ENCODE measurements at places on chromosomes 3 and 15.

DNA sequence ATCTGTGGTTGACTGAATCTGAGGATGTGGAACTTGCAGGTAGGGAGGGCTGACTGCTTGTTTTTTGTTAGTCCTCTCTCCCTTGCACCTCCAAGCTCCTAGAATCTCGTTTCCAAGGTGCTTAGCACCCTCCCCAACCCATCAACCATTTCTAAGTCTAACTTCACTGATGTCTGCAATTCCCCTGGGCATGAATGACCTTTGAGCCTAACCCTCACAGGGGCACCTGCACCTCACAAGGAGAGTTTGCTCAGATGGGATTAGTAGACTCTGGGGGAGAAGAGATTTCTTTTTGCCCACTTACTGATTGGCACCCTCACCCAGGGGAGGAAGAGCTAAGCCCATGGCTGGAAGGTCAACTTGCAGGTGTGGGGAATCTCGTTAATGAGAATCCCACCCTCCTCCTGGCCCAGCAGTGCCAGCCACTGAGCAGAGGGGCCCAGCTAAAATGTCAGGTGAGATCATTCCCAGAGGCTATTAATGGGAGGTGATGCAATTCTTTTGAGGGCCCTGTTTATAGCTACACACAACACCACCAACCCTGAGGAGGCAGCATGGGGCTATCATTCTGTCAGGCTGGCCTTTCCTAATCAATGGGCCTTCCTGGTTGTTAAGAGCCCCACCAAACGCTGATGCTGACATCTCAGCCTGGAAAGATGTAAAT is 81.6 kb upstream of the HERC1 start:
- DNase-seq = no peak

- no peak for DNase-seq
These were observed 228.9 kb downstream of the CD47 start for GRCh38 chr3:107861904-107862303.

- DNase-seq = no peak
These were observed 40.9 kb downstream of the BDH1 start for GRCh38 chr3:197514786-197515355.

DNA sequence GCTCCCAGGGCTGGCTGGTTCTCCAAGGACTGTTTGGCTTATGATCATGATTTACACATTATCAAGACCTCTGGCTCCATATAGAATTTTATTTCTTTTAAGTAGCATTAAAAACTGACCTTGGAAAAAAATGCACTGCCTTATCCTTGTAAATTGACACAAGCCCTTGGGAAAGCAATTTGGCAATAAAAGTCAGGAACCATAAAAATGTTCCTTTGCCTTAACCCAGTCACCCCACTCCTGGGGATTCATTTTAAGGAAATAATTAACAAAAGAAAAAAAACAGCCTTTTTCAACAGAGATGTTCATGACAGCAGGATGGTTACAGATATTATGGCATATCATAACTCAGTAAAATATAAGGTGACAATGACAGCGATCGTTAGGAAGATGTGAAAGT is 51.6 kb upstream of the NR2E3 start:
- no peak for DNase-seq

DNA sequence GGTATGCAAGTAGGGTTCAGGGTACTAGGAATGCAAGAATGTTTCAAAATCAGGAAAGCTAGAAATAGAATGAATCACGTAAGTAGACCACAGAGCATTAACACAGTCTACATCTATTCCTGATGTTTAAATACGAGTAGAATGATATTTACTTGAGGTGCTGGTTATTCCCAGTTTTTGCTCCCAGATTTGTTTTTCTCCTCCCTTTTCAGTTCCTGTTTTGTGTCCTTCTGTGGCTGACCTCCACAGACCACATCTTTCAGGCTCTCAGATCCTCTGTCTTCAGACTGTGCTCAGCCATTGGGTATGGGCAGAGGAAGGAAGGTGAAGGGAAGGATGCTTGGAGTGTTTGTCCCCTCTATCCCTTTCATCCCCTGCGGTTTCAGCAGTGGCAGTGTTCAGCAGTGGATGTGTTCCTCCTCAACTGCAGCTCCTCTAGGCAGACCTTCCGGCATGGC is 276.6 kb downstream of the ZNF621 start:
- no peak for DNase-seq

- DNase-seq = no peak
These were observed 156.0 kb downstream of the ISL2 start for GRCh38 chr15:76492538-76492937.

- DNase-seq = no peak
These were observed 8.3 kb upstream of the TM4SF1 start for GRCh38 chr3:149385617-149386298.

GRCh38 chr3:128996200-128996599 is 2.3 kb upstream of the CFAP92 start:
- DNase-seq = no peak

- DNase-seq = no peak
These were observed 39.8 kb downstream of the CCDC12 start for GRCh38 chr3:46936733-46937250.

GRCh38 chr15:68646156-68646555 is 67.4 kb downstream of the CORO2B start:
- DNase-seq = no peak

- no peak for DNase-seq
These were observed 166.6 kb upstream of the ZNF717 start for GRCh38 chr3:75951941-75952340.

GRCh38 chr3:126541628-126542339 is 16.9 kb downstream of the C3orf22 start:
- no peak for DNase-seq

DNA sequence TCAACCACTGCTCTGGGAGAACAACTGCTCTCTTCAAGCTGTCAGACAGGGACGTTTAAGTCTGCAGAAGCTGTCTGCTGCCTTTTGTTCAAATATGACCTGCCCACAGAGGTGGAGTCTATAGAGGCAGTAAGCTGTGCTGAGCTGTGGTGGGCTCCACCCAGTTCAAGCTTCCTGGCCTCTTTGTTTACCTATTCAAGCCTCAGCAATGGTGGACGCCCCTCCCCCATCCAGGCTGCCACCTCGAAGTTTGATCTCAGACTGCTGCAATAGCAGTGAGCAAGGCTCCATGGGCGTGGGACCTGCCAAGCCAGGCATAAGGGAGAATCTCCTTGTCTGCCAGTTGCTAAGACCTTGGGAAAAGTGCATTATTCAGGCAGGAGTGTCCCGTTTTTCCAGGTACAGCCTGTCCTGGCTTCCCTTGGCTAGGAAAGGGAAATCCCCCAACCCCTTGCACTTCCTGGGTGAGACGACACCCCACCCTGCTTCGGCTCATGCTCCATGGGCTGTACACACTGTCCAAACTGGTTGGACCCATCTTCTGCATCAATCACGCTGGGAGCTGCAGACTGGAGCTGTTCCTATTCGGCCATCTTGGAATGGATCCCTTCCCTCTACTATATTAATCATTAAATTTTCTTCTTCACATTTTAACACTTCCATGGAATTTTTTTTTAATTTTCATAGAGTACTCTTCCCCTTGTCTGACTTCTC is 167.0 kb upstream of the UBE2E2 start:
- no peak for DNase-seq

DNA sequence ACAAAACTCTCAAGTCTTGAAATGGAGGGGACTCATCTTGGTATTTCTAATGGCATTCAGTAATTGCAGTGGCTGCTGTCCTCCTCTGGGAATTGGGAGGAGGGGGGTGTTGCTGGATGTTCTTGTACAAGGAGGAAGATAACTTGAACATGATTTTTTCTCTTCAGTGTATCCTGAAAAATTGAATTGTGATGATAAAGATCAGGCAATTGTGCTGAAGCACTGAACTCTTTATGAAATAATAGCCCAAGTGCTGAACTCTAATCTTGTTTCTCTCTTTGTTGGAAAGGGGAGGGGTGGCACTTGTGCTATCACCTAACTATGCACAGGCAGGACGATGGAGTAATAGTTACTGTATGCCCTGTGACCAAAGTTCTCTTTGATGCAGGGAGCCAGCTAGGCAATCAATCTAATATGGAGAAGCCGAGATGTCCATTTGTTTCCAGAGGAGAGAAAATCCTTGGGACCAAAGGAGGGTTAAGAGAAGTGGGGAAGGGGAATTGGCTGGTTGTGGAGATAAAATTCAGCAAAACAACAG is 68.1 kb upstream of the ATP2C1 start:
- no peak for DNase-seq

GRCh38 chr15:31389576-31389975 is 62.9 kb downstream of the KLF13 start:
- no peak for DNase-seq

Measured in fibroblast of skin of abdomen (primary cell).